Activated naive CD4-positive, alpha-beta T cell treated with anti-CD3 and anti-CD28 coated beads, Interleukin-2, amount 50 U/mL, for 16 hours (primary cell): ENCODE measurements at places on chromosomes 3 and 15.

GRCh38 chr3:126959921-126960603 is 22.9 kb upstream of the PLXNA1 start:
- DNase-seq, result no peak

GRCh38 chr3:59771768-59772181 is 722.0 kb upstream of the CFAP20DC start:
- no peak for DNase-seq

- DNase-seq, result no peak
These were observed 35.9 kb upstream of the RORA start for GRCh38 chr15:61264986-61265385.

DNA sequence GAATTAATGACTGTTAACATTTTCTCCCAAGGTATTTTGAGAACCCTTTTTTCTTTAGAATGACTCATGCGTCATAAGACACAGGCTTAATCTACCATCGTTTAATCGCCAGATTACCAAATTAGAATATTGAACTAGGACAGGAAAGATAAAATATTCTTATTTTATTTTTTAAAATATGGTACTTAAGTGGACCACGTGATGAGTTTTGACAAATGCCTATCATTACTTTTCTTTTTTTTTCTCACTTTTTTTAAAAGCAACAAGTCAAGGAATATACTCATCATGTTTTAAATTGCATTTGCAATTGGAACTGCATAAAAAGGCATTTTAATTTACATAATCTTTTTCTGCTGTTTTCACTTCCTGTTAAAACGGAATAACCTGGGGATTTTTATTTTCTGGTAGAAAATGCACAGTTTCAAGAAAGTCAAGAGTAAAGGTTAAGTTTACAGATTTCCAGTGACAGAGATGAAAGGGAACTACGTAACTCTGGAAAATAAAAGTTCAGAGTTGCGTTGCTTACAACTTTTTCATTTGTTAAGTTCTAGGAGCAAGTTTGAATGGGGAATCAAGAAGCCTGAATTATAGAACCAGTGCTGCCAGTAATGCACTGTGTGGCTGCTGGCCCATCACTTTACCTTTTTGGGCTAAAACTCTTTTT is 23.6 kb downstream of the SIAH2 start:
- DNase-seq, result no peak

GRCh38 chr3:47414161-47414564 is 33.3 kb downstream of the PTPN23 start:
- DNase-seq, result no peak

GRCh38 chr3:156820692-156821080 is 5.5 kb upstream of the LEKR1 start:
- DNase-seq, result no peak

DNA sequence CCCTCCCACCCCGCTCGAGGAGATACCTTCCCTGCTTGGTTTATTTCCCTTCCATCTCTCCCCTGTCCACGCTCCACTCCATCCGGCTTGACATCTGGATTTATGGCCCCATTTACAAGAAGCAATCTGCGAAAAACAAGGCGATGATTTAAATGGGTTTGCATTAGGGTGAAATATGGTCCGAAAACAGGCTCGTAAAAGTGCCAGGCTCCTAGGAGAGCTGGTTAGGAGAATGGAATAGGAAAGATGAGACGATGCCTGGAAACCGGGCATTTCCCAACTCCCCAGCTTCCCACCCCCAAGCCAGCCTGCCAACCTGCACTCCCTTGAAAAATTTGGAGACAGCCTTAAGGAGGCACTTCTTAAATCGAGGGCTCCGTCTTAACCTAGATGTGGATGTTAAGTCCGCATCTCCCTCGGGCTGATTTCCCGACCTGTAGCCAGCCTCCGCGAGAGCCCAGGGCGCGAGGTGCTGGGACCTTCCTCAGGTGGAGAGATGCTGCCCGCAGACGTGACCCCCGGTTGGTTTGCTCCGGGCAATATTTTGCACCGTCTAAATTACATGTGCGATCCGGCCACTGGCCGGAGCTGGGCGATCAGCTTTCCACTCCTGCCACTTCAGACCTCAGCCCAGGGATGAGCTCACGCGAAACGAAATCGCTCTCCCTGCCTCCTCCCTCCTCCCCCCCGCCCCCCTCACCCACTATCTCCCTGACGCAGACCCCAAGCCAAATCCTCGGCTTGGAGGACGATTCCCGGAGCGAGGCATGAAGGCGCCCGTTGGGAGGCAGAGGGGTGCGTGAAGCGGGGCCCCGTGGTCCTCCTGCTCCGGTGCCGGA is 1.3 kb downstream of the GRM7 start:
- no peak for DNase-seq

DNA sequence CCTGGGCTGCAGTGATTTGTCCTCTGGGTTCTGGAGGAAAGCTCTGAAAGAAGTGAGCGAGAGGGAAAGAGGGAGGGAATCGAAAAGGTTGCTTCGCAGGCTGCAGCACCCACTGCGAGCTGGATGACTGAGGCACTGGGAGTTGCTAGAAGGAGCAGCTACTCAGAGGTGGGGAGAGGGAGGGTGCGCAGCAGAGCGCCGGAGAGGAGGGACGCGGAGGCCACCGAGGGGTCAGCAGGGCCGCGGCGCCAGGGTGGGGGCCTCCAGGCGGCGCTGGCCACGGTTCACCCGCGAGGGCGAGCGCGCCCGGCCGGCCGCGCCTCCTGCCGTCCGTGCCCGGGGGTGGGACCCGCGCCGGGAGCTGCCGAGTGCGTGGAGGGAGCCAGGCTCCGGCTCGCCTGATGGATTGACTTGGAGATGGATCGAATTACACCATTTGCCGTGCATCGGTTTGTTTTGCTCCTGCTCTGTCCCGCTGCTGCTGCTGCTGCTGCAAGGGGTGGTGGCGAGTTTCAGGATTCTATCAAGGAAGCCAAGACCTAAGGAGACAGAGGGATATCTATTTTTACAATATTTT is at the start of gene SEMA6D:
Gene SEMA6D, plus strand, starts transcription at position 470 of the 577 bp plus-strand sequence. CDS start 42,294 bp downstream, outside the sequence.
- DNase-seq, result no peak
